ENCODE measurements at places on chromosomes 12 and 14. TPM values are rescaled to one million over a fixed set of nuclear protein-coding genes. Genes with fewer than 3 reads are reported as not detected.

DNA sequence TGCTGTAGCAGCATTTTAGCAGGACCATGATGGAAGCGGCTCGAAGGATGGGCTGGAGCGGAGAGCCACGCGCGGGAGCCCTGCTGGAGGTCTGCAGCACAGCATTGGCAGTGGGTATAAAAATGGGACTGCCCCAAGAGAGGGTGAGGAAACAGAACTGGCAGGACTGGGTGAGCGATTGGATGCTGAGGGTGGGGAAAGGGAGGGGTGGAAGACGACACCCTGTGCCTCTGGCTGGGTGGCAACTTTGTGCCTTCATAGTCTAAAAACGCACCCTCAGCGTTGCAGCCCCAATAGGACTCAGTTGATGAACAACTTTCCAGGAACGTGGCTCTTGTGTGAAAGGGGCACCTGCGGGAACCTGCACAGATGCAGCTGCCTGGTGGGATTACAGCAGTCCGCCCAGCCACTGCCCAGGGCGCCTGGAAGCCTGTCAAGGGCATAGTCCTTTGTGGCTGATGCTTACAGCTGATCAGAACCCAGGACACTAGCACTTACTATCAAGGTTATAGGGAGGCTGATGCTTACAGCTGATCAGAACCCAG, 73.0 kb downstream of the NINJ2 start:
- DNase-seq = no peak
- no peak overlapping the region for H3K4me3 ChIP-seq
- H3K4me1 ChIP-seq = peaks cover 1% of the 10 kb centered on the region
- no peak overlapping the region for H3K27ac ChIP-seq
- H3K27me3 ChIP-seq = no peaks in the 10 kb centered on the region

DNA sequence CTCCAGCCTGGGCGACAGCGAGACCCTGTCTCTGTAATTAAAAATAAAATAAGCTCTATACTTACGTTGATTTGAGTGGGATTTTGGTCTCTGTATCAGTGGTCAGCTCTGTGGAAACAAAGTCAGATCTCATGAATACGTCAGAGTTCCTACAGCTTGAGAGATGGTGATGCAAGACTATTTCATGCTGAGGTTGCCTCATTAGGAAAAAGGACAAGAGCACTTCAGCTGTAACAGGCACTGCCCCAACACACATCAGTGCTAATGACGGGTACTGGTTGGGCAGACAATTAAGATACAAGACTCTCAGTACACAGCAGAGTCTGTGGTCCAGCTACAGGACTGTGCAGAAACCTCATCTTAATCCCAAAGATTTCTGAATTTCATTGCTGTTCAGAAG, 246.4 kb upstream of the AMIGO2 start:
- H3K27me3 ChIP-seq = no peaks in the 10 kb centered on the region
- no peaks in the 10 kb centered on the region for H3K4me1 ChIP-seq
- no peak for DNase-seq
- H3K4me3 ChIP-seq = no peak overlapping the region
- no peaks in the 10 kb centered on the region for H3K36me3 ChIP-seq

DNA sequence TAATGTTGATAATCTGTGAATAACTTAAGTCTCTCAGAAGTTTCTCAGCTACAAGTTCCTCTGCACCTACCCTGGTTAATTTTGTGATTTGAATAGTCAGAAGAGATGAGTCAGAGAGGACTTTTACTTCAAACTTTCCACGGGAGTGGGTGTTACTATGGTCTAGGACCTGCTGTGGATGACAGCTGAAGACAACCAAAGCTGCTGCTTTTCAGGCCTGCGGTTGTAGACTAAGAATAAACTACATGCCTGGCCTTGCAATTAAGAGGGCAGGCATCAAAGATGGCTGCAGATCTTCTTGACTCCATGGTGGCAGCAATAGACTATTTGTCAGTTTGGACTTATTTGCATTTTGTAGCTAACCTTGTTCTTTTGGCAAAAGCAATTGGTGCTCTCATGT, 227.1 kb upstream of the KRR1 start:
- DNase-seq = no peak
- H3K27me3 ChIP-seq = no peaks in the 10 kb centered on the region

- peaks cover 1% of the 10 kb centered on the region for H3K4me1 ChIP-seq
- DNase-seq = no peak
- no peaks in the 10 kb centered on the region for H3K27me3 ChIP-seq
- H3K4me3 ChIP-seq = no peak overlapping the region
- H3K36me3 ChIP-seq = no peaks in the 10 kb centered on the region
- H3K27ac ChIP-seq = peak overlapping the region; percentile 37
These were observed 30.7 kb downstream of the NUMB start for GRCh38 chr14:73427516-73428264.

- no peak overlapping the region for H3K27ac ChIP-seq
- H3K27me3 ChIP-seq = no peaks in the 10 kb centered on the region
- DNase-seq = no peak
- H3K4me3 ChIP-seq = no peak overlapping the region
These were observed 32.5 kb upstream of the NUAK1 start for GRCh38 chr12:106171117-106171750.

- no peaks in the 10 kb centered on the region for H3K27me3 ChIP-seq
- no peak for DNase-seq
- no peak overlapping the region for H3K4me3 ChIP-seq
- no peak overlapping the region for H3K27ac ChIP-seq
- no peaks in the 10 kb centered on the region for H3K4me1 ChIP-seq
These were observed 65.1 kb upstream of the FBXO21 start for GRCh38 chr12:117255386-117255785.

OASL gene
- not detected for total RNA-seq

GRCh38 chr14:94062344-94062940, 18.6 kb downstream of the DDX24 start:
- H3K4me1 ChIP-seq = peaks cover 26% of the 10 kb centered on the region
- no peaks in the 10 kb centered on the region for H3K27me3 ChIP-seq
- no peak for DNase-seq
- no peaks in the 10 kb centered on the region for H3K36me3 ChIP-seq
- no peak overlapping the region for H3K4me3 ChIP-seq
- H3K27ac ChIP-seq = no peak overlapping the region

DNA sequence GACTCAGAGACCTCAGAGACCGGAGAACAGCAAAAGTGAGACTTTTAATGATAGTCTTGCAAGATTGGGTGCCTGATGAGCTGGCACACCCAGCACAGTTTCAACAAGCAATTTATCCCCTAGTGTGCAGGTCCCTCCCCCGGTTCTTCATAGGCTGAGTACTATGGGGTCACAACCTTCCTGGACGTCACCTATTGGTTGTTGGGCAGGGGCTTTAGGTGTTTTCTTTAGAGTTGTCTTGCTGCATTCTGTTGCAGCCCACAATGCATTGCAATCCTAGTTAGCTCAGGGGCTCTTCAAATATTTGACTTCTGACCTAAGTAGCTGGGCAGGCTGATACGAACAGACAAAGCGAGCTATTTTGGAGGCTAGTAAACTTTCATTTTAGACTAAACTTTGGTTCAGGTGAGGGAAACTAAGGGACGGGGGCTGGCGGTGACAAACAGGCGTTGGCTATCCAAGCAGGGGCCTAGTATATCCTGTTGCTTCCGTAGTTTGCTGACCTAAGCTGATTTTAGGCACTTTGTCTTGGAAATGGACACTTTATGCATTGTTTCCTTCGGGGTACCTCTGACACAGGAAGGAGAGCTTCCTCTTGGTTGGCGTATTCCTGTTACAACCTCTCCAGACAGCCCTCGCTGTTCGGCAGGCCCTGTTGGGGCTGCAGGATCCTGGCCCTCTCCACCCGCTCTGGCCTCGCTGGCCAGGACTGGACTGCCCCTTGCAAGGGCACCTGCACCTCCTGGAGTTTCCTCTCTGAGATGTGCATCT, 14.1 kb downstream of the SIVA1 start:
- no peak overlapping the region for H3K4me3 ChIP-seq
- H3K4me1 ChIP-seq = peaks cover 2% of the 10 kb centered on the region
- no peak overlapping the region for H3K27ac ChIP-seq

CLEC1B gene
- total RNA-seq = not detected

- no peaks in the 10 kb centered on the region for H3K4me1 ChIP-seq
- no peaks in the 10 kb centered on the region for H3K36me3 ChIP-seq
- DNase-seq = no peak
- no peak overlapping the region for H3K4me3 ChIP-seq
- H3K27ac ChIP-seq = no peak overlapping the region
- no peaks in the 10 kb centered on the region for H3K27me3 ChIP-seq
These were observed 134.0 kb downstream of the DIO2 start for GRCh38 chr14:80077262-80077661.

GRCh38 chr14:52683985-52684520, 11.3 kb downstream of the ERO1A start:
- no peak overlapping the region for H3K27ac ChIP-seq
- H3K4me3 ChIP-seq = no peak overlapping the region
- H3K27me3 ChIP-seq = no peaks in the 10 kb centered on the region
- no peaks in the 10 kb centered on the region for H3K36me3 ChIP-seq
- DNase-seq = no peak

DNA sequence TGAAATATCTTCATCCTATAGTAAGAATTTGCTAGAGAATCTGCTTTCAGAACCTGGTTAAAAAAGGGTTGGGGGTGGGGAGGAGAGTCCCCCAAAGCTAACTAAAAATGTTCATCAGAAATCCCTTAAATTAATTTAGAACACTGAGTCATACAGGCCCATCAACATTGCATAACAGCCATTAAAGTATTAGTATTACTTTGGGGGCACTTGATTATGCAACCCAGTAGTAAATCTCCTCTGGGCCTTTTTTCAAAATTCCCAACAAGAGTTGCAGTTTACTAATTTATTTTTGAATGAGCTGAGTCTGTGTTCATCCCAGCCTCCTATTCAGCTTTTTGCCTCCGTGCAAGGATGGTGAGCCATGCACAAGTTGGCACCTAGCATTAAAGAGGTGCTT, 8.8 kb upstream of the SLC24A4 start:
- no peaks in the 10 kb centered on the region for H3K27me3 ChIP-seq
- DNase-seq = no peak
- no peak overlapping the region for H3K4me3 ChIP-seq
- H3K4me1 ChIP-seq = no peaks in the 10 kb centered on the region
- H3K27ac ChIP-seq = no peak overlapping the region

Data from ovary (tissue), 10 donors.